ENCODE measurements at places on chromosomes 11 and 22.

GRCh38 chr11:113172382-113172951 is 141.9 kb upstream of the TTC12 start:
- DNase-seq, result no peak

GRCh38 chr11:108632041-108632704 is 32.7 kb upstream of the DDX10 start:
- DNase-seq, result no peak

DNA sequence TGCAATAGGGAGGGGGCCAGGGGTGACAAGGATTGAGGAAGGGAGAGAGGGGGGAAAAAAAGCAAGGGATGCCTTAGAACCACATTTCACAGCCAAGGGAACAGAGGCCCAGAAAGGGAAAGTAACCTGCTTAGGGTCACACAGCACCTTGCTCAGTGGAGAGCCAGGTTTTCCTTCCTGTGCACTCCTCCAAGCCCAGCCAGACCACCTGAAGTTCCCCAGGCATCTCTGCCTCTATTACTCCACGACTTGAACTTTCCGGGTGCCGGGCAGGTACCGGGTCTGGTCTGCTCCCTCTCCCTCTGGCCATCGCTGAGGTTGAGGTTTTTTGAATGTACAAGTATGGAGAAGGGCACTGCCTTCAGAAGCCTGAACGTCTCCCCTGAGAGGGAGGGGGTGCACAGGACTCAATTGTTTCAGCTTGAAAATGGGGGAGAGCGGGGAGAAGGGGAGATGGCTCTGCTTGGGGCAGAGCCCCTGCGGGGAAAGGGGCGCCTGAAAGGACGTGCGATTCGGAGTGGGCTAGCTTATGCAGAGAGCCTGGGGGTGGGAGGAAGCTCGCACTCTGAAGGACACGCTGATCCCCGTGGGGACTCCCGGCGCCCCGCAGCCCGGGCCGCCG is 516 bp upstream of the SERPINH1 start:
- DNase-seq, result no peak

DNA sequence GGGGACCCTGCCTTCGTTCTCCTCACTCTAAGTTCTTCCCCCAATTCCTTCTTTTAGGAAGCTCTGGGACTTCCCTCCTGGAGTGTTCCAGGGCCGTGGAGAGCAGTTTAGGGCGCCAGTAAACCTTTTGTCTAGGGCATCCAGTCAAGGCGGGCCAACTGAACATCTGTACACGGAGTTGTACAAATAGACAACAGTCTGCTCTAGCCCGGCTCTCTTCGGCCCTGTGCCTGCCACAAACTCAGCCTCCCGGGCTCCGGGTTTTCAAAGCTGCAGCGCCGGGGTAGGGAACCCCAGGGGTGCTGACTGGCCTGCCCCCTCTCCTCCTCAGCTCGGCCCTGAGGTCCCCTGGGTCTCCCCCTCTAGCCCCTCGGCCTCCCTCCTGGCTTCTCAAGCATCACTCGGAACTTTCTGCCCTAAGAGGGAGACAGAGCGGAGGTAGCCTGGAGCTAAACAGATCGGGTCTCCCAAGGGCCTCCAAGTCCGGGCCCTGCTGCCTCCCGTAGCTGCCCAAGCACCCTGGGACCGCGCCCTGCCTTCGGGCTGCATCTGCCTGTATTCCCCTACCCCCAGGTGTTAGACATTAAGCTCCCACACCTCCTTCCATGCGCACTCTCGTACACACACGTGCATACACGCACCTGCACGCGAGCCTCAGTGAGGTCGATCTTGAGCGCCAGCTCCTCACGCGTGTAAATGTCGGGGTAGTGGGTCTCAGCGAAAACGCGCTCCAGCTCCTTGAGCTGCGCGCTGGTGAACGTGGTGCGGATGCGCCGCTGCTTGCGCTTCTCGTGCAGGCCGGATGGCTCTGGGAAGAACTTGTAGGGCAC is 3.3 kb downstream of the PHOX2A start:
- no peak for DNase-seq

GRCh38 chr11:64559351-64560138 is 31.5 kb upstream of the SLC22A12 start:
- DNase-seq, result no peak

- no peak for DNase-seq
Observed at GRCh38 chr11:91459840-91460239, 764.8 kb upstream of the FAT3 start.

- no peak for DNase-seq
Observed at GRCh38 chr22:28414913-28415312, 264.7 kb downstream of the TTC28 start.

- no peak for DNase-seq
Observed at GRCh38 chr11:128632141-128632791, 44.9 kb upstream of the ETS1 start.

DNA sequence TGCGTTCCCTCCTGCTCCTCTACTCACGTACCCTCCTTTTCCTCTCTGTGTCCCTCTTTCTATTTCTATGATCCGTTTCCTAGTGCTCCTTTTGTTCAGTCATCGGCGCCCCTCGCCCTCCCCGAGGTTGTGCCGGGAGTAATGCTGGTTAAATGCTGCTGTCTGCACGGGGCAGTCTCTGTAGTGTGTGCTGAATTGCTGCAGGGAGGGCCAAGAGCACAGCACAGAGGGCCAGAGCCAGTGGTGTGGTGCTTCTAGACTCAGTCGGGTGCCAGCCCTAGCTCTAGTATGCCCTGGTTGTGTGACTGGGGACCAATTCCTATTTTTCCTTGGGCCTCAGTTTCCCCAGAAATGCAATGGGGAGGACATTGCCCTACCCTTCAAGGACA is 98.3 kb downstream of the PKNOX2 start:
- no peak for DNase-seq

DNA sequence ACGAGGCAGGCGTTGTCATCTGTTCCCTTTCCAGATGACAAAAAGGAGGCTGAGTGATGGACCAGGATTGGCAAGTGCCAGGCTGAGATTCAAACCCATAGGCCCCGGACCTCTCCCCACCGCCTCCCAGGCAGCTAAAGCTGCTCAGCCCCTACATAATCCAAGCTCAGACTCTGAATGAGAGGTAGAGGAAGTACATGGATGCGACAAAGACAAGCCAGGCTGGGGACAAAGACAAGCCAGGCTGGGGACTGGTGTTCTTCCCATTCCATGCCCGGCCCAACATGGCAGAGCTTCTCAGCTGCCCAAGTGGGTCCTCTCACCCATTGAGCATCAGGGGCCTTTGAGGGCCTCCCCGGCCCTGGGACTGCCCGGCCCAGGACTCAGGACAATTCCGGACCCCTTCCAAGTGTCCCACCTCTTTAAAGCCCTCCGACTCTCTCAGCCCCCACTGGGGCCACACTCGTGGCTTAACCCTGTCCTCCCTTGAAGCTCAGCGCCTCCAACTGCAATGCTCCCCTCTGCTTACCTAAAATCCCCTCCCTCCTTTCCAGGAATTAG is 4.8 kb downstream of the MFNG start:
- DNase-seq, result no peak

Measured in HuH-7 (cell line).